ENCODE measurements at places on chromosomes 4 and X.

- no peak for DNase-seq
Observed at GRCh38 chr4:127015667-127016117, 617.1 kb upstream of the INTU start.

GRCh38 chr4:27846951-27847350, 986.3 kb downstream of the STIM2 start:
- DNase-seq, result no peak

- DNase-seq, result no peak
Observed at GRCh38 chrX:142001934-142002333, 98.2 kb downstream of the MAGEC1 start.

DNA sequence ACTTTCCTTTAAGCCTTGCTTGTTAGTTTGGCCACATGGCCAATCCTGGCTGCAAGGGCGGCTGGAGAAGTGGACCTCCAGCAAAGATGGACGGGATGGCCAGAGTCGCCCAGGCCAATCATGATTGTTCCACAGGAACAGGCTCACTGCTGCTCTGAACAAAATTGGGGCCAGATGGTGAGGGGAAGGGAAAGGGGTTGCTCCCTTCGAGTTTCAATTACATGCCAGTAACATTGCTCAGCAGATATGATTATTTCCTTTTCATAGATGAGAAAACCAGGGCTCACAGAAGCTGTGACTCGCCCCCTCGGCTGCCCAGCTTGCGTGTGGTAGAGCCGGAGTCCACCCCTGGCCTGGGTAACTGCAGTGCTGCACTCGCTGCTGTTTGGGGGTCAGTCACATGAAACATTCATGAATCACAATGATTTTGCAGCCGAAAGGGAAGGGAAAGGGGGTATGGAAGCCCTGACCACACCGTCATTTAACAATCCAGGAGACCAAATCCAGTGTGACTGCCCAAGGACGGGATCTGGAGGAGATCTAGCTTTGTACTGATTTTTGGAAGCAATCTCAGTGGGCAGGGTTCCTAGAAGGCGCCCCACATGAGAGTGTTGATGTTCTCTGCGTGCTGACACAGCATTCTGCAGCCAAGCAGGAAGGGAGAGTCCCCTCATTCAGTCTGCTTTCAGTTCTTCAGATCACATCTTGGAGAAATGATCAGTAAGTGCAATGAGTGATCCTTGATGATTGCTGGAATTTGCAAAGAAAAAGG, 77.3 kb upstream of the MSX1 start:
- DNase-seq, result no peak

DNA sequence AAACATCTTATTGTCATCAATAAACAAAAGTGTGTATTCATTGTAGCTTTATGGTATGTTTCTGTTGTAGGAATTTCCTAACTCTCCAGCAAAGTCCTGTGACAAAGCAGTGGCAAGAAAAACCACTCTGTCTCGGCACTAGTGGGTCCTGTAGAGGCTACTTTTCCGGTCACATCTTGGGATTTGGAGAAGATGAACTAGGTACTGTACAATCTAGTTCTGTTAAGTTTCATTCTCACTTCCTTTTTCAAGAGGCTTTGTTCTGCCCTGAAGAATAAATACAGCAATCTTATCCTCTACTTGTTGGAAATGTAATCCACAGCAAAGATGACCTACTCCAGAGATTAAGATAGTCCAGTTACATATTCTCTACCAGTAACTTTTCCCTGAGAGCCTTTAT, 69.3 kb downstream of the HHIP start:
- DNase-seq, result no peak

- no peak for DNase-seq
Observed at GRCh38 chr4:20254511-20255250, 3.0 kb downstream of the SLIT2 start.

- DNase-seq, result no peak
Observed at GRCh38 chrX:48751343-48751742, 10.2 kb upstream of the GLOD5 start.

DNA sequence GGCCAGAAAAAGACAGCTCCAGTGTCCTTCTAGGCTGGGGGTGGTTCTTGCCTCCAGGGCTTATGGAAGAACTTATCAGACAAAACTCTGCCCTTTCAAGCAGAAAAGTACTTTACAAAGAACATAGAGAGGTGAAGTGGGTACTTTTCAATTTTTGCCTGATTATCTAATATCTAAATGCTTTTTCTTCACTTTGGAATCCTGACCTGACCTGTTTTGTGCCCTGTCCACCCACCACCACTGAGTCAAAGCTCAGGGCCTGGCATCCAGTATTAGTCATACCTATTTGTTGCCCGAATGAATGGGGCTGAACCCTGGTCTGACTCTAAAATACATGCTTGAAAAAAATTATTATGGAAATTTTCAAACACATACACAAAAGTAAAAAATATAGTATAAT, 37.2 kb downstream of the RTL9 start:
- no peak for DNase-seq

GRCh38 chrX:103376118-103376978, at the start of gene BEX3:
Gene BEX3, plus strand, starts transcription at chrX:103376538. Its CDS starts 984 bp downstream, at chrX:103377522.
- no peak for DNase-seq

GRCh38 chr4:157204634-157205244, 15.8 kb upstream of the GRIA2 start:
- no peak for DNase-seq

GRCh38 chr4:140044337-140044902, 109.6 kb downstream of the MAML3 start:
- no peak for DNase-seq

- no peak for DNase-seq
Observed at GRCh38 chr4:108926061-108926460, 163.2 kb upstream of the ETNPPL start.

- no peak for DNase-seq
Observed at GRCh38 chr4:166045457-166045856, 172.4 kb downstream of the TLL1 start.

GRCh38 chr4:101334963-101335572, 12.3 kb downstream of the PPP3CA start:
- no peak for DNase-seq

DNA sequence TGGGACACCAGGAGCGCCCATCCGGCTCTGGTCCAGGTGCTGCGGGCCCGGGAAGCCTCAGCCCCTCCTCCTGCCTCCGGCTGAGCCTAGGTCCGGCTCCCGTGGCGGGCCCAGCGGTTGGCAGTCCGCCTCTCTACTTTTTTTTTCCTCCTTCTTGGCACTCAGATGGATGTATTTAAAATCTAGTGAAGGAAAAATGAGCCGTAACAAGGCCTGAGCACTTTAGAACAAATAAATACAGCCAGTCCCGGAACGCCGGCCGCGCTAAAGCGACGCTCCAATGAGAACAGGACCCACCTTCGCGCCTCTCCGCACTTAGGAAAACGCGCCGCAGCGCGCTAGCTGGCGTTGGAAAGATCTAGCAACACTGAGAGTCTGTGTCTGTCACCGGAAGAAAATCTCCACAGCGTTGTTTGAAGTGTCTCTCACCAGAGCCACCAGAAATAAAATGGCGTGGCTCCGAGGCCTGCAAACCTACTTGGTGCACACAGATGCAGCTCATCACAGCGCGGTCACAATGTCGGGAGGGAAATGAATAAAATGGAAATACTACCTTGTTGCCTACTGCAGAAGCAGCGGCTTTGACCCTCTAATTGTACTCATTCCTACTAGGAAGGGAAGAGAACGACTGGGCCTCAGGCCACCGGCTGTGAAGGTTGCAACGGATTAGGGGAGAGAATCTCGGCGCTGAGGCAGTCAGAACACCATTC, 4.7 kb downstream of the NEUROG2 start:
- no peak for DNase-seq

DNA sequence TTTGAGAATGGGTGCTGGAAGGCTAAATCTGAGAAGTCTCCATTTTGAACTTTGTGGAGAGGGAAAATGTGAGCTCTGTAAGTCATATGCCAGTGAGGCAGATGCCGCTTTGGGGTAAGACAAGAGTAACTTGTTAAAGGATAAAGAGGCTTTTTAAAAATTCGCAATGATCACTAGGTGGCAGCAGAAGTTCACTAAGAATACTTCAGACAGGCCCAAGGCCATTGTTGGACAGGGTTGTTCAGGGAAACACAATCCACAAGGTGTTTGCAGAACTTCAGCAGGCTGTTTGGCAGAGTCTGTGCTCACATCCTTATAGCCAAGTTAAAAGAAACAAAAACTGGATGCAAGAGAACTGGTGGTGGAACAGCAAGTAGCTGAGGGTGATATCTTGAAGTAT, 13.7 kb upstream of the PIGA start:
- DNase-seq, result no peak

GRCh38 chr4:56183344-56183959, 203.8 kb downstream of the AASDH start:
- no peak for DNase-seq

DNA sequence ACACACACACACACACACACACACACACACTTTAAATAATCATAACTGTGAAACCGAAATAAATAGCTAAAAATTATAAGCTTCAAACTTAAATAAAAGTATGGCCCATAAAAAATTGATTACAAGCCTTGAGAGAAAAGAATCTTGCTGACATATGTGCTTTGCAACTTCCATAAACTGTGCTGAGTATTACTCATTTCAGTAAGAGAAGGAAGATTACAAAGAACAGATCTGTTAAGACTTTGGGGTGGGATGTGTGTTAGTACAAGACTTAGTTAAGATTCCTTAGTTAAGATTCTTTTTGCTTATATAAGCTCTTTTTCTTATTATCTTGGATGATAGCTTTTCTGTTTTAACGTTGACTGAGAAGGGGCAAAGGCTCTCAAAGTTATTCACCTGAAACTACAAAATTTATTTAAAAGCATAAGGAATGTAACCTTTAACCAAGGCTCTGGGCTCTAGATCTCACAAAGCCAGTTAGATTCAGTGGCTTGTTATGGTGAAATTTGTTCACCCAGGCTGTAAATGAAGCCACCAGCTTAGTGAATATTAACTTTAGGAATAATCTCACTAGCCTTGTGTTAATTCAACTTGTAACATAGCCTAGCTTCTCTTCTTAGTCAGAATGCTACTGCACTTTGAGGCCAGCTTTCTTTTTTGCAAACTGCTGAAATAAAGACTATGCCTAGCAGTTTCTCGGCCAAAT, 58.2 kb downstream of the ARSJ start:
- DNase-seq, result no peak

DNA sequence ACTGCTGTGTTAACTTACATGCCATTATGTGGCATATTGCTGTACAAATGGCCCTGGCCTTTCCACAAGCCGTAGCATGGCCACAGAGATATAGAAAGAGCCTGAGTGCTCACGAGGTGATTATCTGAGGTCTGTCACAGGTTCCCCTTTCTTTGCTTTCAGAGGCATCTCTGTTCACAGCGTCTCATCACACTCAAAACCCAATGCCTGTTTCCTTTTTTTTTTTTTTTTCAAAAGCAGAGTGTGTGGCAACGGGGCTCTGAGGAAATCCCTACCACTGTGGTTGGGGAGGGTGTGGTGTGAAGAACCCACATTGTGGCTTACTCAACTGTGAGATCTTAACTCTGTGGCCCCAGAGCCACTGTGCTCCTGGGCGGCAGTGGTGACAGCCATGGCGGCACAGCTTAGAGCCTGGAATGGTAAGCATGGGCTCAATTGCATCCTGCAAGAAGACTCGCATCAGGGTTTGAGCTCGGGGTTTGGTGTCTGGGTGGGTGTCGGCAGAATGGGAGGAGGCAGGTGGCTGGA, 30.8 kb downstream of the RTL5 start:
- peak; percentile 49 for DNase-seq

GRCh38 chrX:1661922-1662221, 47.0 kb downstream of the ASMT start:
- no peak for DNase-seq

GRCh38 chrX:69564665-69565064, 51.2 kb upstream of the EDA start:
- DNase-seq, result no peak

DNA sequence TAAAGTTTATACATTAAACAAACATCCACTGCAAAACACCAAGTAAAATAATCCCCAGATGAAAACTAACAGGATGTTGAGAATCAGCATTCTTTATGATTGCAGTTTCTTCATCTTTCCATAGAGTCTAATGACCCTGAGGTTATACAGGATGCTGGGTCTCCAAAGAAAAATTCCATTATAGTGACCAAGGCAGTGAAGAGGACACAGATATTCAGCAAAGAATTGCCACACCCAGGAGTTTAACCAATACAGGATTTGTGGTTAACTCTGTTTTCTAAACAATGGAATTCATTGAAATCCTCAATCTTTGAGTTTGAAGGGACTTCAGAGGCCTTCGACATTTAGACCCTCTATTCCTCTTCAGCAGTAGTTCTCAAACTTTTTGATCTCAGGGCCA, 76.2 kb upstream of the ESX1 start:
- DNase-seq, result no peak

GRCh38 chr4:74018771-74019170, 19.7 kb downstream of the CXCL3 start:
- no peak for DNase-seq

DNA sequence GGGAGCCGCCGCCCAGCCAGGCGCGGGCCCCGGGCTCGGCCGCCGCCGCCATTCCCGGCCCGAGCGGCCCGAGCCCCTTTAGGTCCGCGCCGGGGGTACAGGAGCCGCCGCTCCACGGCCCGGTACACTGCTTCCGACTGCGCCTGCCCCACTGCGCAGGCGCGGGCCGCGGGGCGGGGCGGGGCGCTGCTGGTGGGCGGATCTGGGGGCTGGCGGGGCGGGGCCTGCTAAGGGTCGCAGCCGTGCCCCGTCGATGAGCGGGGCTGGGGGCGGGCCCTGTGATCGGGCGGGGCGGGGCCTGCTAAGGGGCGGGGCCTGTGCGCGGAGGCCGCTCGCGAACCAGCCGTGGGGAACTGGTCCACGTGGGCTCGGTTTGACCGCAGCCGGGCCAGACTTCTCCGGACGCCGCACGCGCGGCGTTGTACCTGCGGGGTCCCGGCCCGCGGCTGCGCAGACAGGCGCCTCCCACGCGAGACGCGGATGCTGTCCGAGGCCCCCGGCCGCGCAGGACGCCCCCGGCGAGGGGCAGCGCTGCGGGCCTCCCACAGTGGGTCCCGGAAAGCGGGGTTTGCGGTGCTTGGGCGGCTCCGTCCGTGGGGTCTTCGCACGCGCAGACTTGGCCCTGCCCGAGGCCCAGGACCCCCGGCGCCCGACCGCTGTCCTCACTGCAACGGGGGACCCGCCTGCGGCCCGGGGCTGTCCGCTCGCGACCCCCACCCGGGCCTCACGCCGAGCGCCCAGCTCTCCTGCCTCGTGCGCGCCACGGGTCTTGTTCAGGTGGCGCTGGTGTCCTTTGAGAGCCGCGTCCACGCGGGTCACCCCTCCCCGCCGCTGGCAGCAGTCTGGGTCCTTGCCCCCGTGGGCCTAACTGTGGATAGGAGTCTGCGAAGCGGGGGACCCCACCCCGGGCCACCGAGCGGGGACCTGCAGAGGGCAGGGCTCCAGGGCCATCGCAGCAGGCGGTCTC, at the start of gene DGKQ:
Gene DGKQ, minus strand, starts transcription at position 139 of the 967 bp plus-strand sequence. Its CDS starts 87 bp downstream, at position 52.
- DNase-seq, result peak; percentile 82

Data from stimulated activated CD4-positive, alpha-beta T cell treated with anti-CD3 and anti-CD28 coated beads, Interleukin-12 subunit alpha, Interleukin-12 subunit beta, amount 100 ng/mL, for 48 hours (primary cell).